WTC11 (cell line): ENCODE measurements at places on chromosomes 11 and 22. TPM values are rescaled to one million over a fixed set of nuclear protein-coding genes. Genes with fewer than 3 reads are reported as not detected.

Gene OR10A2
- total RNA-seq, result not detected in 3 replicates

Gene FOLR3
- total RNA-seq, result 0.25 TPM in 1 of 3 replicates, not detected in the others

GRCh38 chr22:25360891-25361645 is 141.6 kb downstream of the CRYBB2 start:
- no peak overlapping the region for H3K27ac ChIP-seq
- no peak overlapping the region for H3K4me3 ChIP-seq

DNA sequence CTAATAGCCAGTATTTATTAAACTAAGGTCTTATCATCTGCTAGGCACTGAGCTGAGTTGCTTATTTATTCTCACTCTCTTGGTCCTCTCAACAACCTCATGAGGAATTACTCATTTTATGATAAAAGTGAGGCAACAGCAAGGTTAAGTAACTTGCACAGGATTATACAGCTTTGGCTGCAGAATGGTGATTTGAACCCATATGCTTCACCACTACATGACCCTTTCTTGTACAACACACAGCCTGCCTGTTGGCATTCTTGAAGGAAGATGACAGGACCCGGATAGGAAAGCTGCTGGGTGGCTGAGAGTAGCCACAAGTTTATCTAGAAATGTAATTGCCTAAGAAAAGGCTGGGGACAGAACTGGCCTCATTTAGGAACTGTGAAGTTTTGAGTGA is 5.3 kb upstream of the PARVA start:
- H3K27me3 ChIP-seq, result peaks cover 33% of the 10 kb centered on the region
- no peak overlapping the region for H3K4me3 ChIP-seq
- DNase-seq, result no peak
- H3K27ac ChIP-seq, result no peak overlapping the region
- peaks cover 12% of the 10 kb centered on the region for H3K36me3 ChIP-seq

DNA sequence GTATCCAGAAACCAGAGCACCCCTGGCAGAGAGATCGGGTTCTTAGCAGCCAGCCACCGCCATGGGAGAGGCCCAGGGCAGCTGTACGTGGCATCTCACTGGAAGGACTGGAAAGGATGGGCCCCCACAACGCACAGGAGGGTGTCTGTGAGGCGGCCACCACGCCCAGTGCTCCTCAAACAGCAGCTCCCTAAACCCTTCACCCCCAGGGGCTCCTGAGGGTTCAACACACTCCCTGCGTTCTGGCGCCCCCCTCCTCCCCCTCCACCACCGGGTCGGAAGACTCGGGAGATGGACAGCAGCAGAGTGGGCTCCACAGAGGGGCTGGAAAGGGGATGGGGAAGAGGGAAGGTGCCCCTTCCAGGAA is 1.1 kb downstream of the MAPK12 start:
- peaks cover 8% of the 10 kb centered on the region for H3K4me1 ChIP-seq
- peaks cover 14% of the 10 kb centered on the region for H3K27me3 ChIP-seq
- no peaks in the 10 kb centered on the region for H3K36me3 ChIP-seq

GRCh38 chr11:92357841-92358240 is 133.2 kb downstream of the FAT3 start:
- no peak for DNase-seq
- H3K27me3 ChIP-seq, result no peaks in the 10 kb centered on the region
- no peak overlapping the region for H3K27ac ChIP-seq
- H3K36me3 ChIP-seq, result 0 out of 2 replicates have a peak, but pooled peaks cover 3% of the 10 kb centered on the region
- H3K4me3 ChIP-seq, result no peak overlapping the region
- peaks cover 7% of the 10 kb centered on the region for H3K4me1 ChIP-seq

DNA sequence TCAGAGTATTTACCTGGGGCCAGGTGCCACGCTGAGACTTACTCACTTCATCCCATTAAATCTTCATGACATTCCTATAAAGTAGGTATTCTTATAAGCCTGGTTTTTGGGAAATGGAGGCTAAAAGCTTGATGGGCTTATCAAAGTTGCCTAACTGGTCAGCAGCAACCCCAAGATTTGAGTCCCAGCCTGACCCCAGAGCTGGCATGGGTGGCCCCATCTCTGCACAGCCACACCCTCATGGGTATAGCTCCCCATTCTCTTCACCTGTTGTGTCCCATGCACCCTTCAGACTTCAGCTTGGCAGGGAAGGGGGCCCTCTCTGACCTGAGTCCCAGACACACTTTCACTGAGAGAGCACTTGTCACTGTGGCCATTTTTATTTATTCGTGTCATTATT is 37.4 kb upstream of the TP53I11 start:
- no peak for DNase-seq
- H3K27me3 ChIP-seq, result peaks cover 4% of the 10 kb centered on the region
- H3K4me1 ChIP-seq, result peaks cover 25% of the 10 kb centered on the region
- no peaks in the 10 kb centered on the region for H3K36me3 ChIP-seq
